GM18507 (cell line): ENCODE measurements at places on chromosomes 16 and 17.

DNA sequence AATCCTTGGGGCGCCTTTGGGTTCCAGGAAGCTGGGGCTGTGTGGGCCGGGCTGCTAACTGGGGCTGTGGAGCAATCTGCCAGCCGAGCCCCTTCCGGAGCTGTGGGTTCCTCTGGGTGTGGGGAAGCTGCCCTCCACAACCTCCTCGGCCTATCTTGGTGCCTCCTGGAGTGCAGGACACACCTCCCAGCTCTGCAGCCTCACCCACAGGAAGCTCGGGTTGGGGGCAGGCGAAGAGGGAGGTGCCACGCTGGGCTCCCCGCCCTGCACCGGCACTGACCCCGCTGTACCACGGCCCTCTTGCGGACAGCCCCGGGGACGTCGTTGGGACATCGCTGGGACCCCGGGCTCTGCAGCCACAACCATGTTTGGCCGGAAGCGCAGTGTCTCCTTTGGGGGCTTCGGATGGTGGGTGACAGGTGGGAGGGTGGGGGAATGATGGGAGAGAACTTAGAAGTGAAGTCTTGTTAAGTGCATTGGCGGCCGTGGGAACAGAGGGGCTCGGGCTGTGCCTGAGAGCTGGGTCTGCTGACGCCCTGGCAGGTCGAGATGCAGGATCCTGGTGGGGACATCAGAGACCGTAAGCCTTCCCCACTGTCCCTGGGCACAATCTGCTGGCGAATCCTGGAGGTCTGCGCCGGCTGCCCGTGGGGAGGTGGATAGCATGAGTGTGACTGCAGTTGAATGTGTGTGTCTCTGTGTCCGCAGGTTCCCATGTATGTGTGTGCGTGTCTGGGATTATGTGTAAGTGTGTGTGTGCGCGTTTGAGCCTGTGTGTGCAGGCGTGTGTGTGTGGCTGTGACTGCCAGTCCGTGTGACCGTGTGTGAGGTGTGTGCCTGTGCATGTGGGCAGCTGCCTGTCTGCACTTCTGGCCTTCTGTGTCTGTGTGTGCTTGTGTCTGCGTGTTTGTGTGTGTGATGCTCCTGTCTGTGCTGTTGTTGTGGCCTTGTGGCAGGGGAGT, at the start of gene RAP1GAP2:
TSS of gene RAP1GAP2 (plus strand) at position 275 of the 962 bp plus-strand sequence. CDS start at position 365, 90 bp downstream.
- DNase-seq, result no peak

DNA sequence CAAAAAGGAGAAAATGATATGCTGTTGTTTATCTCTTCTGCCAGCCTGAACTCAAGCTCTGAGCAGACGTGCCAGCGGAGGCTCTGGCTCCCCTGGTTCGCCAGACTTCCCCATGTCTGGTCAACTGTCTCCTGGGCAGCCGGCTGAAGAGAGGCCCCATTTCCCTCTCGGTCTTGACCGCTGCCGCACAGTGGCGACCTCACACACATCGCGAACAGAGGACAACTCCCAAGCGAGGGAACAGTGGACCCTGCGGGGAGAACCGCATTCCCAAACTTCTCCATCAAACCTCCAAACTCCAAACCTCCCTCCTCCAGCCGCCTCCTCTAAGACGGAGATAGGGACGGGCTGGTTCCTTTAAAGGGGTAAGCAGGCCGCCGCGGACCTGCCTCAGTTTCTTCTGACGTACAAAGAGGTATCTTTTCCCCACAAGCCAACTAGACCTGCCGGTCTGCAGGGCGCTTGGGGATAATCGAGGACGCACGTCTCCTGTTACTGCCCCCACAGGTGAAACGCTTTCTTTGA, 24.9 kb upstream of the RFFL start:
- DNase-seq, result no peak

GRCh38 chr17:51443646-51444045, 183.3 kb downstream of the UTP18 start:
- no peak for DNase-seq

DNA sequence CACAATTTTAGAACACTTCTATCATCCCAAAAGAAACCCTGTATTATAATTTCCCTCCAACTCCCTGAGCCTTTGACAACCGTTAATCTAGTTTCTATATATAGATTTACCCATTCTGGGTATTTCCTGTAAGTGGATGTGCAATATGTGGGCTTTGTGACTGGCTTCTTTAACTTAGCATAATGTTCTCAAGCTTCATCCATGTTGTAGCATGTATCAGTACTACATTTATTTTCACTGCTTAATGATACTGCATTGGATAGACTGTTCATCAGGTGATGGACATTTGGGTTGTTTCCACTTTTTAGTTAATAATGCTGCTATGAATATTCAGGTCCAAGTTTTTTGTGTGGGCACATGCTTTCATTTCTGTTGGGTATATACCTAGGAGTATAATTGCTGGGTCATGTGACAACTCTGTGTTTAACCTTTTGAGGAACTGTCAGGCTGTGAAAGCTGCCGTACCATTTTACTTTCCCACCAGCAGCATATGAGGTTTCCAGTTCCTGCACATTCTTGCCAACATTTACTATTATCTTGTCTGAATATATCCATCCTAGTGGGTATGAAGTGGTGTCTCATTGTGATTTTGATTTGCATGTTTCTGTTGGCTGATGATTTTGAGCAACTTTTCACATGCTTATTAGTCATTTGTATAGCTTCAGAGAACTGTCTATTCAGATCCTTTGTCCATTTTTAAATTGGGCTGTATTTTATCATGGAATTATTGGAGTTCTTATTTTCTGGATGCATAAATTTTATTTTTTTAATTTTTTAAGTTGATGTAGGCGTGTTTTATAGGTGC, 16.4 kb downstream of the REXO5 start:
- DNase-seq, result no peak

DNA sequence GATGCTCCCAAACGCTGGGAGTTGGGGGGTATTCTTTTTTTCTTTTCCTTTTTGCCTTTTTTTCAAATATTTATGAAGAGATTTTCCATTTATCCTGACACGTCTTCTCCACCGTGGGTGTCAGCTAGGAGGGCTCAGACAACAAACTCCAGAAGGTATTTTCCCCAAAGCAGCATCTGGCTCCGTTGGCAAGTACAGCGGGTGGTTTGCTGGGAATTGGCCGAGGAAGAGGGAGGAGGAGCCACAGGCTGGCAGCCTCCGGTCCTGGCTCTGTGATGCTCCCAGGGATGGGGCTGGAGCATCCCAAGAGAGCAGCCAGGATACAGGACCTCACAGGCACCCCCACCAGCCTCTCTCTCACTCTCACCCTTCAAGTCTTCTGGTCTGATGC, 10.9 kb upstream of the CACNG4 start:
- DNase-seq, result no peak

- DNase-seq, result no peak
Measured at GRCh38 chr17:4520894-4521600, 22.4 kb downstream of the SPNS2 start.

- no peak for DNase-seq
Measured at GRCh38 chr16:1441391-1441829, 2.9 kb downstream of the CCDC154 start.
